Amniotic stem cell (primary cell): ENCODE measurements at places on chromosomes 6 and 20.

- DNase-seq: no peak
These were observed 9.4 kb downstream of the CD40 start for GRCh38 chr20:46127396-46128010.

DNA sequence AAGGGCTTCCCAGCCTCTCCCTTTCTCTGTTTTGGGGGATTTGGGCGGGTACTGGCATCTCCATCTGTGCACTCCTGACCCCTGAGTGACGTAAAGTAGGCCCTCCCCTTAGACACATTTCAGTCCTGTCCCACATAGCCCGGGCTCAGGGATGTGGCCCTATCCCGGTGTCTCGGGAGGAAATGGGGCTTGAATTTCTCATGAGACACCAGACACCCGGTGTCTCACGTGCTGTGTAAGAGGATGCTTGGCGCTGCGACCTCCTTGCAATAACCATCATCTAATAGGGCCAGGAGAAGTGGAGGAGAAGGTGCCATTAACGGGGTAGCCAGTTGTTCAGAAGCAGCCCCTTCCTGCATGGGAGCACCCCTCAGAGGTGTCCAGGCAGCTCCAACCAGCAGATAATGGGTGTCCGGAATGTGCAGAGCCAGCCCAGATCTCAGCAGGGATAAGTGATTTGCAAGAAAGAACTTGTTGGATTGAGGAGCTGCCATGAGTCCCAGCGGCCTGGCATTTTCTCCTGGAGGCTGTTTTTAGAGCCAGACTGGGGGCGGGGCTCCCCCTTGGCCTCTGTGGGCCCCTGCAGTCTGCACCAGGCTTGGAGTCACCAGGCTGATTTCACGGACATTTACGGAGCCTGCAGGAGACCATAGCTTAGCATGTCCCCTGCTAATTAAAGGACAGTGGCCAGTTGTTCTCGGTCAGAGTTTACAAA, 372.0 kb downstream of the PREX1 start:
- no peak for DNase-seq

- no peak for DNase-seq
These were observed 301.2 kb upstream of the BMP2 start for GRCh38 chr20:6466075-6466810.

DNA sequence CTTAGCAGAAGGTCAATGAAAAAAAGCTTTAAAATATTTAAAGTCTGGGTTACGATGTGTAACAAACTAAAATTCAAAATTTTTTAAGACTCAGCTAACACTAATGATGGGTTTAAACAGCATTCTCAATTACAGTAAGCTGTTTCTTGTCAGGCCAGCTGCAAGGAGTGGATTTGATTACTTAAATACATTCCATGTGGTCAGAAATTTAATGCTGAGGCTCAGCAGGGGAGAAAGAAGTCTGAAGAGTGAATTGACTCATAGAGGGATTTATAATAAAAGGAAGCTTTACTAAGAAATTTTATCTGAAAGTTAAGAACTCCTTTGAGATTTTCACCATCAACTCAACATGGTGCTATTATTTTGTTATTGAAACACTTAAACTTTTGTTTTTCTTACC, 398.6 kb downstream of the KHDRBS2 start:
- no peak for DNase-seq

DNA sequence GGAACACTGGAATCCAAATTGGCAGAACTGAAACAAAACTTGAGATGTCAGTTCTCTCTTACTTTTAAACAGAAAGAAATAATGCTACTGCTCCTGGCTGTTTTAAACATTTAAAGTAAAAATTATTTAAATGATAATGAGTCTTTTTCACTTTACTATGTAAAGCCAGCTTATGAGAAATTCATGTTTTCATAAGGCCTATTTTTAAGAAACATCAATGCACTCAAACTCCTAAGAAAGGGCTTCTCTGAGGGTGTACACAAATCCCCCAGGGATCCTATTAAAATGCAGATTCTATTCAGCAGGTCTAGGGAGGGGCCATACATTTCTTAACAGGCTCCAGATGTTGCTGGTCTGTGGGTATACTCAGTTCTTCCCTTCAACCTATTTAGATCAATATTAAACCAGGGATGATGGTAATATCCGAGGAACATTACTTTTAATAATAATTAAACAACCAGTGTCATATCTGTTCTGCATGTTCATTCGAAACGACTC, 2.3 kb downstream of the FERMT1 start:
- DNase-seq: no peak

GRCh38 chr20:37238935-37239451, 22.6 kb downstream of the GHRH start:
- DNase-seq: no peak

- no peak for DNase-seq
These were observed 585.3 kb upstream of the FLRT3 start for GRCh38 chr20:14922503-14923267.

GRCh38 chr6:5276581-5276980, 15.3 kb downstream of the FARS2 start:
- DNase-seq: no peak

DNA sequence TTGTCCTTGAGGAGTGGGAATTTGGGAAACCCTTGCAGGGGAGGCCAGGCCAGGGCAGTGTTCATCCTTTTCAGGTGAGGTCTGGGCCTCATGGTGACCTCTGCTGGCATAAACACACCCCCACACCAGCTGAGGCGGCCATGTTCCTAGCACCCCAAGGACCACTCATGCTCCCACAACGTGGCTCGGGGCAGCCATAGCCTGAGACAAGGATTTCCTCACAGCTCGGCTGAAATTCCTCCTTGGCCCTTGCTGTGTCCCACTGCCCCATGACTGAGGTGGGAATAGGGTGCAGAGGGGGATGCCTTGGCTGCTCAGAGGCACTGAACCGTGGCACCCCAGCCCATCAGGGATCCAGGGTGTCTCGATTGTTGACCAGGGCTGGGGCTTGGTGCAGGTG, 27.3 kb upstream of the SPDEF start:
- DNase-seq: no peak

- peak; percentile 44 for DNase-seq
These were observed 1.9 kb downstream of the RRBP1 start for GRCh38 chr20:17679941-17680835.

DNA sequence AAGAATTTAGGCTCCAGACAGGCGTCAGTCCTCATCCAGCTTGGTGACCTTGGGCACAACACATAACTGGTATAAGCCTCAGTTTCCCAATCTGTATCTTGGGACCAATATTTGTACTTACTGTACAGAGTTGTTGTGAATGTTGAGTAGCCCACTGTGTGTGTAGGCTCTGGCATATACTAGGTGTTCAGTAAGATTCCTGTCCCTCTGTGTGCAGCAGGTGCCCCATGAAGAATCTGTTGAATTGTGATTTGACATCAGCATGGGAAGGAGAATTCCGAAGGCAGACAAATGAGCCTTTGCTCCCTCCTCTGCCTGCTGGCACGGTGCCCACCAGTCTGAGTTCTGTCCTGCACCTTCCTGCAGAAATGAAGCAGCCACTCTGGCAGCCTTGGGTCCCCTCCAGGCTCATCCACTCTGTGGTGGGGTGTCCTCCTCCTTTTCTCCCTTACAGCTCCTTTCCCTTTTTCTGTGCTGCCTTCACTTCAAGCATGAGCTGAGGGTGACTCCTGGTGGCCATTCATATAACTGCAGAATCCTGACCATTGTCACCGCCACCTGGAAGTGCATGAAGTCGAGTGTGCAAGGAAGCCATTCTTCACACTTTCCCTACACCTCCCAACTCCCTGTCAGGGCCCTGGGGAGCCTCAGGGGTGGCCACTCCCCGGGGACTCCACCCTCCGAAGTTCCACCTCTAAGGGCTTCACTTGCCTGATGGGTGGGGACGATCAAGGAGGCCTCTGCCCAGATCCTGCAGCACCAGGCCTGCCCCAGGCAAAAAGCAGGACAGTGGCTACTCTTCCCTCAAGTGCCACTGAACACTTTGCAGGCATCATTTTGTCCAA, 48.2 kb downstream of the MRPL14 start:
- no peak for DNase-seq

- DNase-seq: no peak
These were observed 646.5 kb upstream of the NOX3 start for GRCh38 chr6:156102129-156102528.

- DNase-seq: no peak
These were observed 21.2 kb downstream of the PTPRK start for GRCh38 chr6:128499079-128499731.

DNA sequence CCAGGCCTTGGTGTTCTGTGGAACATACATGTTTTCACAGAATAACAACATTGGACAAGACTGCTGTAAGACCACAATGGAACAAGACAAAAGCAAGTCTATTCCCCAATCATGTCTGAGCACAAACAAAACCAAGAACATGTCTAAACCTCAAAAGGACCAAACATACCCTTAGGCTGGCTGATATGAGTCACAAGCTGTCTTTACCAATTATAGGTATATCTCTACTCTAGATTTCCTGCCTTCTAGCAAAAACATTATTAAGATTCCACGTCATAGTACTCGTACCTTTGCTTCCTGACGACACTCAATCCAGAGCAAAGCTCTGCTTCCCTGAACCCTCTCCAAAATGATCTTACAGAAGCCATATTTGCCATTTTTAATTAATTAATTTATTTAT, 15.4 kb upstream of the L3MBTL1 start:
- no peak for DNase-seq

- no peak for DNase-seq
These were observed 434.1 kb downstream of the RFPL4B start for GRCh38 chr6:112781241-112781640.

- no peak for DNase-seq
These were observed 94.4 kb upstream of the FAM184A start for GRCh38 chr6:119172824-119173223.

DNA sequence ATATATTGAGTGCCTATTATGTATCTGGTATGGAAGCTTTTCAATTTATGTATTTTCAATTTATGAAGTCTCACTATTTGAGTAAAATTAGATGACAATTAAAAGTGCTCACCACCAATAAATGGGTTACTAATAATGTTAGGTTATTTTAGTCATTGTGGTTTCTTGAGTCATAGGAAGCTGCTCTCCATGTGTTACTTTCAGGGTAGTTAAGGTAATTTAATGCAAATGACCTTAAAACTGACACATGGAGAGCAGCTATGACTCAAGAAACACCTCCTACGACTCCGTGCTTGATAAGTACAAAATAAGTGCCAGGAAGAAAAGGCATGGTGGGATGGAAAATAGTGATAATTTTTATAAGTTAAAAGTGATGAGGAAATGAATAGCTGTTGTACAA, 16.5 kb upstream of the TINAG start:
- no peak for DNase-seq

GRCh38 chr6:124197148-124197547, 393.5 kb downstream of the NKAIN2 start:
- no peak for DNase-seq

GRCh38 chr6:160030103-160030502, 61.2 kb downstream of the IGF2R start:
- DNase-seq: peak; percentile 71

DNA sequence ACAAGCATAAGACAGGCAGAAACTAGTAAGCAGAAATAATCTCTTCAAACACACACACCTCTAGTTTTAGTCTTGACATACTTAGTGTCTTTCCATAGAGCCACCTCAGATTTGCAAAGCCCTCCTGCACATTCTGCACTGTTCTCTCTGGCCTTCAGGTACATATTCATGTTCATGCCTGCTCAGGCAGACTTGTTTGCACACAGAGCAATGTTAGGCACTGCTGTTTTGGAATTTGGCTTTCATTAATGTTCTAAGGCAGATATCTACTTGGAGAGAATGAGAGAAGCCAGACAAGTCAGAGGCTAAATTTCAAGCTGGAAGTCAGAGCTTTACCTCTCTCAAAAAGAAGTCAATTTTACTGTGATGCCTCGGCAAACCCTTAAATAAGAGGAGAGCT, 21.3 kb upstream of the DST start:
- no peak for DNase-seq

- no peak for DNase-seq
These were observed 228.2 kb downstream of the RFPL4B start for GRCh38 chr6:112575309-112575834.

DNA sequence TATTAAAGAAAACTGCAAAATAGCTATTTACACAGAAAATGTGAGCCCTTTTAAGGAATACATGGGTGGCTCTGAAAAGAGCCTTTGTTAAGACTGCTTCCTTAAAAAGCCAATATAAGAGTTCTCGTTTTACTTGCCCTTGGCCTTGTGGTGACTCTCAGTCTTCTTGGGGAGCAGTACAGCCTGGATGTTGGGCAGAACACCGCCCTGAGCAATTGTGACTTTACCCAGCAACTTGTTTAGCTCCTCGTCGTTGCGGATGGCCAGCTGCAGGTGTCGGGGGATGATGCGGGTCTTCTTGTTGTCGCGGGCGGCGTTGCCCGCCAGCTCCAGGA, 111.5 kb downstream of the HFE start:
- no peak for DNase-seq

DNA sequence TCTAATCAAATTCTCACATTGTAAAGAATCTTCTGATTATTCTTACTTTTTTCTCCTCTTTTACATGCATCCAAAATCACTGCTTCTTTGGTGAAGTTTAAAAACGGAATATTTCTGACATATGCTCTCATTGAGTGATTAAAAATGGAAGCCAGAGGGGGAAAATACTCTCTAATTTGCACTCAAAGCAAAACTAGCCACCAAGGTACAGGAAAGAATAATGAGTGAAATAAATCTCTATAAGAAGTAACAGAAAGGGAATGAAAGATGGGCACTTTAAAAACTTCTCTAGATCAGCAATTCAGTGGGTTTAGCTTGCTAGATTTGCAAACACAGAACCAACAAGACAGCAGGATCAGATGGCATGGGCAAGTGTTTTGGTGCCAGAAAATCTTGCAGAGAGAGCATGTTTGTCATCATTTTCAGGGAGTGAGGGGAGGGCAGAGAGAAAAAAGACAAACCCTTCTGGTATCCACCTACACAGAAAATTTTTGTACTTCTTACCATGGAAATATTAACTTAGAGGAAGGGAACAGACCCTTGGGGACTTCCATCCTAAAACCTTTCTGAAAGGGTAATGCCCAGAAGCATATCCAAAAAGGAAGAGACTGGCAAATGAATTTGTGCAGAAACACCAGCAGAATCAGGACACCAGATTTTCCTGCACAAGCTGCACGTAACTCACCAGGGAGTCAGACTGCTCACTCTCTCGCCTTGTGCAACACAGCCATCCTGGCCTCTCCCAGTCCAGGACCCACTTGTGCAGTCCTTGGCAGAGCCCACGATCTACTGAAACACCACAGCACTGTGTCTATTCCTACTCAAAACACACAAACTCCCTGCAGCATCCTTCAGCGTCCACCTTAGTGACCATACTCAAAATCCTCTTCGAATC, 270.2 kb upstream of the PRDM1 start:
- DNase-seq: no peak
